Glomerular endothelial cell (primary cell): ENCODE measurements at places on chromosomes 12 and 14. TPM values are rescaled to one million over a fixed set of nuclear protein-coding genes. Genes with fewer than 3 reads are reported as not detected.

DNA sequence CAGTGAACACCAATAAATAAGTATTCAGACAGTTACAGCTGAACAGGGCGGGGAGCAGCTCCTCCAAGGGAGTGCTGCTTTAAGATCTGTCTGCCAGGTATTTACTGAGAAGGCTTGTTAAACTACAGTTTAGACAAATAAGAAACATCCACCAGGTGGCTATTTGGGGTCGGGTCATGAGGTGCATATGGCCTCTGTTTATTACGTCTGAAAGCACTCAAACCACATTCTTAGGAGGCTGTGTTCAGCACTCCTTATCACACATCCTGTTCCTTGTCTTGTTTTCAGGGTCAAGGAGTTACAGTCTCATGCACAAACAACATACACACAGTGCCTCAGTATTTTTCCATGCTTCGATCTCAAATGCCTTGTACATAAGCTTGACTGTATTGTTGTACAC, 78.8 kb downstream of the KCNMB4 start:
- DNase-seq = peak; percentile 25

GRCh38 chr14:103313704-103314103, 20.3 kb upstream of the EIF5 start:
- DNase-seq = no peak

GRCh38 chr12:12606781-12607589, 4.7 kb upstream of the CREBL2 start:
- no peak for DNase-seq

DNA sequence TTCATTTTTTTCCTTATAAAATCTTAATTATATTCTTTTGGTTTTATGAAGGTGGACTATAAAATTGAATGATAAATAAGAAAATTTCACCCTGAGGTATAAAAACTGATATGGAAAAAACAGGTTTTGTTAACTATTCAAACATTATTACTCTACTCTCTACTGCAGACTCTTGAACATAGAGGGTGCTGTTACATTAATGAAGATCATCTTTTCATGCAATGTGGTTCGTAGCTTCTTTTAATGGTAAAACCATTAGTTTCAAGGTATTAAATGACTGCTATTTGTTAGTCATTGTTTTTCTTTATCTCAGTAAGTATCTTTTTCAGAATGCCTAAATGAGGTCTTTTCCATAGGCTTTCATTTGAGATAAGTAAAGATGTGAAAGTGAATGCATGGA, 510.4 kb downstream of the SLC16A7 start:
- DNase-seq = no peak

DNA sequence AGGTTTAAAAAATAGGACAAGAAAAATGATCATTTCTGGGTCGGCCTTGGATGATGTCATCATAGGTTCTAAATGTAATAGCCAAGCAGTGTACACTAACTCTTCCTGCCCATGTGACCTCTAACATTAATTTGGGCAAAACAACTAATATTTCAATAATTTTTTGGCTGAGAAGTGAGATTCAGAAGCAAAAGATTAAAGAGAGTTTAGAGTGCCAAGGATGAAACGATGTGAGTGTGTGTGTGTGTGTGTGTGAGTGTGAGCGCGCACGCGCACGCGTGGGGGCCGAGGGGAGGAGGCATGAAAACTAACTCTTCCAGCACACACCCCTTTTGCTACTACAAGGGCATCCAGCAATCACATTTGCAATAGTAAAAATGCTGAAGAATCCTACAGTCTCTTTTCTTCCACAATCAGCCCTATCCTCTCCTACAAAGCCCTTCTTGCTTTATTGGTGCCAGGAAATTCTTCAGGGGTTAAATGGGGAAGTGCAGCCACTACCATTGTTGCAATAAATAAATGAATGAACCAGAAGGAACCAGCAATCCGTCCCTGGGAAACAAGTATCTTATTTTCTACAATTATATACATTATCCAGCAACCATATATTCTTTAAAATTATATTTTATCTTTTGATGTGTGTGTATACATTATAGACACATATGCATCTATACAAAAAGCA, 52.9 kb downstream of the PEBP1 start:
- no peak for DNase-seq

GRCh38 chr12:95681210-95681765, 109.3 kb downstream of the NTN4 start:
- DNase-seq = no peak

The HPD gene
- not detected in 2 replicates for total RNA-seq

- no peak for DNase-seq
These were observed 5.3 kb downstream of the CLEC2A start for GRCh38 chr12:9926876-9927275.

The RNASE4 gene
- total RNA-seq = 4.0 and 7.8 TPM in 2 replicates

GRCh38 chr12:6602526-6602925, 4.7 kb downstream of the CHD4 start:
- no peak for DNase-seq

The CLEC1B gene
- total RNA-seq = 0.18 TPM in 1 of 2 replicates, not detected in the other

DNA sequence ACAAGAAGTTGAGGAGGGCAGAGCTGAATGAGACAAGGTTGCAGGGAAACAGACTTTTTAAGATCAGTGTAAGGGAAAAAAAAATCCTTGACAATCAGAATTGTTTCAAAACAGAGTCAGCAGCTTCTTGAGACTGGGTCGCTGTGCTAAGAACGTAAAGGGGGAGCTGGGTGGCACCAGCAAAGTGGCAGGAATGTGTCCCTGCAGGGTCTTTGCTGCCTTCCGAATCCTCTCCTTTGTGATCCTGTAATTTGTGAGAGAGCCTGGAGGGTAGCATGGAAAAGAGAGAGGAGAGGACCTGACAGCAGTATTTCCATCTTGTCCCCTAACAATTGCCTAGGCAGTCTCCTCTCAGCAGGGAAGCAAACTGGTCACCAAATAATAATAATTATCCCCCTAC, 472.8 kb downstream of the RGS6 start:
- no peak for DNase-seq

DNA sequence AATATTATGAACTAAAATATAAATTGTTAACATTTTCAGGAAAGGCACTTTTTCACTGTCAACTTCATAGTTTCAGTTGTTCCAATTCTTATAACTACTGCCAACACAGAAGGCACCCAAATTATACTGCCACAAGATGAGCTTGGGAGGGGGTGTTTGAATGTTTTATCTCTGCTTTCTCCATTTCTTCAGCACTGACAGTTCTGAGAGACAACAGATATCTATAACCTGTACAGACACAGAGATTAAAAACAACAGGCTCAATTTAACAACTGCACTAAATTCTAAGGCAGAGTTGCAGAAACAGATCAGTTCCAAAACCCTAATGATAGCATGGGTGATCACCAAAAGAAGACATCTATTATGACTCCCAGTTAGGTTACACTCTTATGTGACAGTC, 12.8 kb downstream of the SCAF11 start:
- no peak for DNase-seq

DNA sequence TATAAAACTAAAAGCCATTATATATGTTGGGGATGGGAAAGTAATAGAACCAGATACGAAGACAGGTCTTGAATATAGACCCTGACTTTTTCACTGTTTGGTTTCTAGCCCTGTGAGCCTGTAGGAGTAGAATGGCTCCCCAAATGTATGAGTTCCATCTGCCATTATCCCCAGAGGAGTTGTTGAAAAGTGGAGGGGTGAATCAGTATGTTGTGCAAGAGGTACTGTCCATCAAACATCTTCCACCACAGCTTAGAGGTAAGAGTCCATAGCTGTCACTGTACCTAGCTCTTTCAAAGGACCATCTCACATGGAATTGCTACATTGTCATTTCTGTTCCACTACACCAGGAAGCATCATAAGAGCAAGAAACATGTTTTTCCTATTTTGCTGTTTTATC, 1.1 kb downstream of the NCAPD2 start:
- no peak for DNase-seq

DNA sequence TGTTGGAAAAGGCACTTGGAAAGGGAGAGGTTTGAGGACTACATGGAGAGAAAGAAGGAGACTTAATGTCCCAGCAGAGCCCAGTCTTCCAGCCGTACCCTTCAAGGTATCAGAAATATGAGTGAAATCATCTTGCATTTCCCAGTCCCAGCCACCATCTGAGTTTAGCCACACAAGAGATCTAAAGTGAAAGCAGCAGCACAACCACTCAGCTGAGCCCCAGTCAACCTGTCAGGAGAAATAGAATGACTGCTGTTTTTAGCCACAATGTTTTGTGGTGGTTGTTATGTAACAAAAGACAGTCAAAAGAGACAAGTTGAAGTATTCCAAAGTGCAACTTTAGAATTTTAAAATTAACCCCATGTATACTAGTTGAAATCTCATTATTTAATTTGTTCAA, 28.0 kb downstream of the DERA start:
- DNase-seq = no peak

GRCh38 chr12:12147111-12147510, 76.4 kb downstream of the BCL2L14 start:
- DNase-seq = peak; percentile 27

DNA sequence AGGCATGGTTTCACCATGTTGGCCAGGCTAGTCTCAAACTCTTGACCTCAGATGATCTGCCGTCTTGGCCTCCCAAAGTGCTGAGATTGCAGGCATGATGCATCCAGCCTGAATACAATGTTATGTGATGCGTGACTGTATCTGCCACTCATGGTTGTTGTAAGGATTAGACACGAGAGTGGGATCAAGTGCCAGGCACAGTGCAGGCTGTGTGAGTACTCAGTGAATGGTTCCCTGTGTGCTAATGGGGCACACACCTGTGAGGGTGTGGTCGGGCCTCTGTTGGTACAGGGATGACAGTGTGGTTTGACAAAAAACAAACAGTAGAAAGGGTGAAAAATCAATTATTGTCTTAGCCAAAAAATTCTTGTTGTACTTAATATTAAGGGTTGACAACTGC, 61.8 kb downstream of the TECPR2 start:
- no peak for DNase-seq

DNA sequence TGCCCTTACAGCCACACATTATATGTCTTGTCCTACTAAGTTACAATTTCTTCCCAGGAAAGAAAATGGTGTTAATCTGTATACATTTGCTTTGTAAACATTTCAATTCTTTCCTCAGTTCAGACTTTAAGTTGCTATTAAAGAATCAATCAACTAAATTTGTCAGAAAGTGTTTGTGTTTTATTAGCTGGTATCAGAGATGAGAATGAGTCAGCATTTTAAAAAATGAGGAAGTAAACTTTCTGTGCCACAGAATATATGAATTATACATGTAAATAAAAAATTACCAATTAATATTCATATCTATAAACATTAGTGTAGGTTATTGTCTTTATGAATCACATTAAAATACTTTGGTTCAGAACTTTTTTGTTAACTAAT, 82.0 kb downstream of the LMO3 start:
- no peak for DNase-seq

DNA sequence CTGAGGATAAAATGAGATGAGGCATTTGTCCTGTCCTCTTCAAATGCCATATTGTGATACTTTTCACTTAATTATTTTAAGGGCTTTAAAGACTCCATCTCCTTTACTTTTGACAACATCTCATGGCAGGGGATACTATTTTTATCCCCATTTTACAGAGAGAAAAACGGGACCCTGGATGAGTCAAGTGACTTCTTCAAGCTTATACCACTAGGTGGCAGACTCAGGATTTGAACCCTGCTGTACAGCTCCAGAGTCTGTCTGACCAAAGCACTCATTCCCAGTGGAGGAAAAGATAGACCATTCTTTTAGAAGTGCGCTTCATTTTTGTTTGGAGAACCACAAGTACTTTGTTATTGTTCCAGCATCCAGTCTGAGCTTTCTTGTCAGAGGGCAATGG, 1.7 kb upstream of the SMOC1 start:
- no peak for DNase-seq

The KRT71 gene
- total RNA-seq = not detected in 2 replicates

- no peak for DNase-seq
These were observed 55.6 kb upstream of the PPP2R5C start for GRCh38 chr14:101705733-101706508.

GRCh38 chr14:70995211-70995610, 88.0 kb downstream of the PCNX1 start:
- no peak for DNase-seq

DNA sequence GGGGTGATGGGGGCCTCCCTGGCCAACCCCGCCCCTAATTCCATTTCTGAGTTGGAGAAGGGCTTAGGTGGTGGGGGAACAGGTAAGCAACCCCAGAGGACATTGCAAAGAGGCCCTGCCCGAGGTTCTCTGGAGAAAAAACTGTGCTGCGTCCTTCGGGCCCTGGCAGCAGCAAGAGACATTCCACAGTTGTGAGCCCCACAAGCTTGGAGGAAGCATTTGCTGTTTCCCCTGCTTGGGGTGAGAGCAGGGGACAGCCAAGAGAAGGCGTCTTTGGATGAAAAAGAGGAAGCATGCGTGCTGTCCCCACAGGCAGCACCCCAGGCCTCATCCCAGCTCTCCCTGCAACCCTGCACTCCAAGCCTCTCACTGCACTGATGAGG, 1.3 kb downstream of the BDKRB2 start:
- DNase-seq = no peak

GRCh38 chr12:56377310-56377988, 14.8 kb upstream of the APOF start:
- DNase-seq = no peak

- no peak for DNase-seq
These were observed 1.7 kb upstream of the DUSP6 start for GRCh38 chr12:89353823-89354611.

DNA sequence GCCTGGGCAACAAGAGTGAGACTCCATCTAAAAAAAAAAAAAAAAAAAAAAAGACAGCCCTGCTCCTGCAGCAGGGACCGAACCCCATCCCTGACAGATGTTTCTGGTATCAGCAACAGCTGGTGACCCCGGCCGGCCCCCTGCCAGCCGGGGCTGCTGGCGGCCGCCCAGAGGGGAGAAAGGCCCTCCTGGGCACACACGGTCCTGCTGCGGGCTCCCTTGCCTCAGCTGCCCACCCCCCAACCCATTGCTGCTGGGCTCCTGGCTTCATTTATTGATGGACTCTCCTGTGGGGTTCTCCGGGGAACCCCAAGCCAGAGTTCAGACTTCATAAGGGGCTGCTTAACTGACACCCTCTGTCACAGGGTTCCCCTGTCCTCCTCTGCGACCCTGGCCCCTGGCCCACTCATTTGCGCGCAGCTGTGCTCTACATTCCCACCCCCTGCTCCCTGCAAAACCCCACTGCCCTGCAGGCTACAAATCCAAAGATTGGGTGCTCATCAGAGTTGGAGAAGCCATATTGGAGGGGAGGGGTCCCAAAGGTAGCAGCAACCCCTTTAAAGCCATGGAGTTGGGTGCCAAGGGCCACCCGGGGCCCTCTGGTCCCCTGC, 103.6 kb upstream of the RTL1 start:
- DNase-seq = no peak

DNA sequence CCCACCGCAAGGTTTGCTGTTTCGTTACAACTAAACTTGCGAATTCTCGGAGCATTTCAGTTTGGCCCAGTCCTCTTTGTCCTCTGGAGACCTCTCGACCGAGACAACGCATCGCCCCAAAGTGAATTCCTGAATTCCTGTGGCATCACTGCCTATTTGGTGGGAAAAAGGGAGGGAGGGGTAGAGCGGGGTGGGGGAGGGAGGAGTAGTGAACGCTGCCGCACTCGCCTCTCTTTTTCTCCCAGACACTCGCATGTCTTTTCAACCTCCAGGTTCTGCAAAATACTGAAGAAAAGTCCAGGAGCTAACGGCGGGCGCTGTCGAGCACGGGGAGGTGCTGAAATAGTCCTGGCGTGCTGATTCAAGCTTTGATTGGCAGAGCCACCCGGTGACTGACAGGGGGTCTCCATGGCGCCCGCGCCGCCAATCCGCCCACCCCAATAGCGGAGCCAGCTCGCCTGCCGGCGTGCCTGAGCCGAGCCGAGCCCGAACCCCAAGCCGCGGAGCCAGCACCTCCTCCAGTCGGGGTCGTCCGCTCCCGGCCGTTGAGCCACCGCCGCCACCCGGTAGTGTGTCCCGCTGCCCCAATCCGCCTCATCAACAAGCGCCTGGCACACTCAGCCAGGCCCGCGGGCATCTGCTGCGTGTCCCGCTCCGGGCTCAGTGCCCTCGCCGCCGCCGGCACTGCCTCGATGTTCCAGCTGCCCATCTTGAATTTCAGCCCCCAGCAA, at the start of gene SIX6:
TSS of gene SIX6 (plus strand) at position 440 of the 731 bp plus-strand sequence. CDS start at position 693, 253 bp downstream.
- no peak for DNase-seq
